Aorta (tissue), 5 donors: ENCODE measurements at places on chromosomes 4 and X.
A peak's percentile ranks its signal among the peaks of the same experiment; 100 is the strongest.

- no peaks in the 10 kb centered on the region for H3K4me1 ChIP-seq
- no peak for DNase-seq
- no peaks in the 10 kb centered on the region for H3K36me3 ChIP-seq
- H3K4me3 ChIP-seq: no peak overlapping the region
- H3K27me3 ChIP-seq: no peaks in the 10 kb centered on the region
- no peak overlapping the region for H3K27ac ChIP-seq
Observed at GRCh38 chr4:151484396-151485102, 75.6 kb downstream of the FHIP1A start.

DNA sequence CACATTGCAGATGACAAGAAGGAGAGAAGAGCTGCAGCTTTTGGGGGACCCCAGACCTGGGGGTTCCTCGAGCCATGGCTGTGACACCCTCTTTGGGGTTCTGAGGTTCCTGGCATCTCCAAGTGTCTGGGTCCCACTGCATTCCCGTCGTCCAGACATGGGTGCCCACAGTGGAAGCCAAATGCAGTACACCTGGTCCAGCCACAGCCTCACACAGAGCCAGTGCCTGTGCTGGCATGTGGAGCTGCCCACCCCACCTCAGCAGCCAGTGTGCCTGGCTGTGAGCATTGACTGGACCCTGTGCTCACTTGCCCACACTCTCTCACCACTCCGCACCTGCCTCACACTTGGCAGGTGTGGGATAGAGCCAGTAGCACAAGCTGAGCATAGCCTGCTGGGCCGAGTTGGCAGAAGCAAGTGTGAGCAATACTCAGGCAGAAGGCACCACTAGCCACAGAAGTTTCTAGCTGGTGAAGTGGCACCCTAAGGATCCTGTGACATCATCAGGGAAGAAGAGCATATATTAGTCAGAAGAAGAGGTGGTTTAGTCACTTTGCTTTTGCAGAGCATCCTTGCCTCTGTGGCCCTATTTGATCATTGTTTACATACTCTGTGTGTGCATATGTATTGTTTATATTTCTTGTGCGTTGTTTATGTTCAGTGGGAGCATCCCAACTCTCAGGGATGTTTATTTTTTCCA lies 65.0 kb upstream of the MAGEB2 start:
- H3K27me3 ChIP-seq: no peaks in the 10 kb centered on the region
- H3K36me3 ChIP-seq: no peaks in the 10 kb centered on the region
- DNase-seq: no peak
- no peak overlapping the region for H3K27ac ChIP-seq
- H3K4me1 ChIP-seq: no peaks in the 10 kb centered on the region

- peaks cover 9% of the 10 kb centered on the region for H3K4me1 ChIP-seq
- H3K27me3 ChIP-seq: no peaks in the 10 kb centered on the region
- H3K36me3 ChIP-seq: no peaks in the 10 kb centered on the region
- H3K27ac ChIP-seq: peak overlapping the region; percentile 93
- no peak for DNase-seq
- H3K4me3 ChIP-seq: no peak overlapping the region
Observed at GRCh38 chr4:40915318-40916217, 165.8 kb downstream of the NSUN7 start.

- no peaks in the 10 kb centered on the region for H3K27me3 ChIP-seq
- H3K4me1 ChIP-seq: no peaks in the 10 kb centered on the region
- no peak for DNase-seq
- no peak overlapping the region for H3K4me3 ChIP-seq
- no peaks in the 10 kb centered on the region for H3K36me3 ChIP-seq
- H3K27ac ChIP-seq: no peak overlapping the region
Observed at GRCh38 chr4:158998624-158999023, 104.3 kb upstream of the RAPGEF2 start.

- H3K27ac ChIP-seq: no peak overlapping the region
- H3K4me3 ChIP-seq: no peak overlapping the region
- H3K36me3 ChIP-seq: no peaks in the 10 kb centered on the region
- no peaks in the 10 kb centered on the region for H3K4me1 ChIP-seq
- no peak for DNase-seq
Observed at GRCh38 chr4:156408749-156409148, 455.1 kb upstream of the CTSO start.

DNA sequence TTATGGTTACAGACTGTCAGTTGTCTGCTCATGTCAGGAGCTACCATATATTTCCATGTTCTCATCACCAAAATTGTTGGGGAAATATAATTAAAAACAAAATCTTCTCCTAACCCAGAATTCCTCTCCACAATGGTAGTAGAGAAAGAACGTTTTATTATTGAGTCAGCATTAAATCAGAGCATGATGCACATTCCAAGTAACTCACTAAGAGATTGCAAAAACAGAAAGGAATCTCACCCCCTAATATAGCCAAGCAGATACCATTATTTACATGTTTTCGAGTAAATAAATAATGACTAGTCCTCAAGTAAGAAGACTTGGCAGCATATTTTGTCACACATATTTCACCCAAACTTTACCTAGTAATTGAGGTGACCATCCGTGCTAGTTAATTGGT lies 36.2 kb upstream of the ARHGEF6 start:
- DNase-seq: no peak
- H3K4me3 ChIP-seq: no peak overlapping the region
- no peak overlapping the region for H3K27ac ChIP-seq
- no peaks in the 10 kb centered on the region for H3K27me3 ChIP-seq

- no peak overlapping the region for H3K4me3 ChIP-seq
- DNase-seq: no peak
- H3K36me3 ChIP-seq: no peaks in the 10 kb centered on the region
- no peaks in the 10 kb centered on the region for H3K27me3 ChIP-seq
Observed at GRCh38 chr4:142292231-142292630, 553.9 kb downstream of the INPP4B start.

DNA sequence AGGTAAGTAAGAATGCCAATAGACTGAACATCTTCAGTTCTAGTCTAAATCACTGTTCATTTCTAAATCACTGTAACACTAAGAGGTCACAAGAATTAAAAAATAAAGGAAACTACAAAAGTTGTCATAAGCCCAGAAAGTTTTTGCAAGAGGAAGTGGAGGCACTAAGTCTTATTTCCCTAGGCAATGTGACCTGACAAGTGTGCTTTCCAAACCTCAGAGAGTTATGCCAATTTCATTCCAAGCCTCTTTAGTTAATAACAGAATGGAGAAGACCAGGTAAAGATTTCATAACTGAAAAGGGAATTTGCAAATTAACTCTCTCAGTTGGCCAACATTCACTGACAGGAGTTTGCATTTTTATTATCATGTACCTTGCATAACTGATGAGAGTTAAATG lies 40.5 kb downstream of the BBS12 start:
- H3K27ac ChIP-seq: no peak overlapping the region
- no peaks in the 10 kb centered on the region for H3K4me1 ChIP-seq
- H3K4me3 ChIP-seq: no peak overlapping the region
- H3K36me3 ChIP-seq: no peaks in the 10 kb centered on the region
- no peak for DNase-seq

DNA sequence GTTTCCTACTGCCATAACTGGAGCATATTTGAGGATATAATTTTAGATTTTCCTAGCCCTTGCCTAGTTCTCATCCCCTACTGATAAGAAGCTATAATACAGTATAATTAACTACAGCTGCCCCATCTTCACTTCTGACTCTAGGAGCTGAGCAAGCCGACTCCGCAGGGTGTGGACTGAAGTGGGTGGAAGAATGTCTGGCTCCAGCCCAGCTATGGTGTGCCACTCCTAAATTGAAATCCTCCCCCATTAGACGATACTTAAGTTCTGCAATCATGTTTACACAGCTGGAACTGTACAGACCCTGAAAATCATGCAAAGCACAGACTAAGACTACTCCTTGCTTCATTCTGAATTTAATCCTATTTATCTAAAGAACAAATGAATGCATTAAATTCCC lies 93.1 kb downstream of the PCDH19 start:
- no peak for DNase-seq
- H3K27ac ChIP-seq: no peak overlapping the region
- no peak overlapping the region for H3K4me3 ChIP-seq
- no peaks in the 10 kb centered on the region for H3K36me3 ChIP-seq
- H3K4me1 ChIP-seq: no peaks in the 10 kb centered on the region
- H3K27me3 ChIP-seq: no peaks in the 10 kb centered on the region

- no peak overlapping the region for H3K27ac ChIP-seq
- no peak overlapping the region for H3K4me3 ChIP-seq
- no peaks in the 10 kb centered on the region for H3K36me3 ChIP-seq
- no peak for DNase-seq
- no peaks in the 10 kb centered on the region for H3K4me1 ChIP-seq
- no peaks in the 10 kb centered on the region for H3K27me3 ChIP-seq
Observed at GRCh38 chrX:68751372-68751771, 77.4 kb upstream of the EFNB1 start.

DNA sequence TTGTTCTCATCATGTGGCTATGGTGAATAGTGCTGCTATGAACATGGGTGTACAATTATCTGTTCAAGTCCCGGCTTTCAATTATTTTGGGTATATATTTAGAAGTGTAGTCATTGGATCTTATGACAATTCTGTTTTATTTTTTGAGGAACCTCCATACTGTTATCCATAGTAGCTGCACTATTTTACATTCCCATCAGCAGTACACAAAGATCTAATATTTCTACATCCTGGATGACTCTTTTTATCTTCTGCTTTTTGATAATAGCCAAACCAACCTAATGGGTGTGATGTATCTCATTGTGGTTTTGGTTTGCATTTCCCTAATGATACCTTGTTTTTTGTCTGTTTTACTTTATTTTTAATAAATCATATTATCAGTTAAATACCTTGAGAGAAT lies 12.9 kb upstream of the IL13RA1 start:
- no peak overlapping the region for H3K4me3 ChIP-seq
- H3K27me3 ChIP-seq: no peaks in the 10 kb centered on the region
- DNase-seq: no peak
- H3K36me3 ChIP-seq: no peaks in the 10 kb centered on the region
- no peaks in the 10 kb centered on the region for H3K4me1 ChIP-seq

DNA sequence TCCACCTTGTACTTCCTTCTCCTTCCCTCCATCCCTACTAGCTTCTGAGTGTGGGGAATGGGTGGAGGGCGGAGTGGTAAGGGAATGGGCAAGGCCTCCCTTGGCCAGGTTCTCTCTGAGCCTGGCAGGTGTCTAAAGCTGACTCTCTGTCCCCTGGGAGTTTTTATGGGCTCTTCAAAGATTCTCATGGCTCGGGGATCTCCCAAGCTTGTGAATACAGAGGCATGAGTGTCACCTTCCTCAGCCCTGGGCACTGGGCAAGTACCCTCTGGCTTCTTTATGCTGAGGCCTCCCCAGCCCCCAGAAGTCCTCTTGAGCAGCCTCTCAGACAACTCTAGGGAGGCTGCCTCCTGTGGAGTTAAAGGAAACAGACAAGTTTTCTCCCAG lies 32.5 kb upstream of the DDX3X start:
- H3K27ac ChIP-seq: no peak overlapping the region
- H3K27me3 ChIP-seq: no peaks in the 10 kb centered on the region
- peaks cover 3% of the 10 kb centered on the region for H3K36me3 ChIP-seq
- no peaks in the 10 kb centered on the region for H3K4me1 ChIP-seq
- H3K4me3 ChIP-seq: no peak overlapping the region
- DNase-seq: no peak

GRCh38 chr4:2626231-2626630 lies 89.8 kb downstream of the FAM193A start:
- H3K4me1 ChIP-seq: peaks cover 3% of the 10 kb centered on the region
- H3K4me3 ChIP-seq: no peak overlapping the region
- no peak overlapping the region for H3K27ac ChIP-seq
- no peaks in the 10 kb centered on the region for H3K36me3 ChIP-seq
- H3K27me3 ChIP-seq: no peaks in the 10 kb centered on the region
- DNase-seq: peak; percentile 70

DNA sequence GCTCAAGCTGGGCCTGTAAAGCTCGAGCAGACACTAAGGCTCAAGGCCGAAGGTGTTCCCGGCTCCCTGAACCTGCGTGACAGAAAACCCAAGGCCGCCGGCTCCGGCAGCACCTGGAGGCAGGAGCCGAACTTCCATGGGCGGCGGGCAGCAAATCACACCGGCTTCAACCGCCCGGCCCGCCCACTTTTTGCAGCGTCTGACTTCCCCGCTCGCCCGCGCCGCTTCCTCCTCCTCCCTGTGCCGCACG lies 940 bp upstream of the NSD2 start:
- peak; percentile 95 for DNase-seq
- no peaks in the 10 kb centered on the region for H3K4me1 ChIP-seq
- no peaks in the 10 kb centered on the region for H3K36me3 ChIP-seq
- peak overlapping the region; percentile 95 for H3K4me3 ChIP-seq
- H3K27ac ChIP-seq: peak overlapping the region; percentile 95

GRCh38 chr4:11743976-11744375 lies 315.3 kb upstream of the HS3ST1 start:
- peaks cover 5% of the 10 kb centered on the region for H3K4me1 ChIP-seq
- no peak for DNase-seq
- no peak overlapping the region for H3K27ac ChIP-seq
- H3K4me3 ChIP-seq: no peak overlapping the region
- no peaks in the 10 kb centered on the region for H3K27me3 ChIP-seq
